Activated T-cell treated with anti-CD3 and anti-CD28 coated beads for 48 hours (primary cell): ENCODE measurements at places on chromosomes 4 and X.

DNA sequence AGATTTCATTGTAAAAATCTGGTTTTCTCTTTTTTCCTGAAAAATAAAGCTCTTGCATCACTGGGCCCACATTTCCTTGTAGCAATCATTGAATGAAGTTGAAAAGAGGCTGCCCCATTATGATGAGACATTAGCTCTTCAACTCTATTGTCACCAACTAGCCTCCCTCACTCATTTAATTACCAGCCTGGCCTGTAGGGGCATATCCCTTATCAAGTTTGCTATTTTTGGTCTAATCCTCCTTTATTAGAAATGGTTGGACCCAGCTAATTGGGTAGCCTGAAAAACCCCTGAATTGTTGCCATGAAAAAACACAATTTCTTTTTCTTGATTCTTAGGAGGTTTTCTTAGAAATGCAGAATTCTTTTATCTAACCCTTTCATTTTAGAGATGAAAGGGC, 164.6 kb upstream of the CASK start:
- no peak for DNase-seq

GRCh38 chrX:1273896-1274295, 5.3 kb downstream of the CSF2RA start:
- DNase-seq: no peak

DNA sequence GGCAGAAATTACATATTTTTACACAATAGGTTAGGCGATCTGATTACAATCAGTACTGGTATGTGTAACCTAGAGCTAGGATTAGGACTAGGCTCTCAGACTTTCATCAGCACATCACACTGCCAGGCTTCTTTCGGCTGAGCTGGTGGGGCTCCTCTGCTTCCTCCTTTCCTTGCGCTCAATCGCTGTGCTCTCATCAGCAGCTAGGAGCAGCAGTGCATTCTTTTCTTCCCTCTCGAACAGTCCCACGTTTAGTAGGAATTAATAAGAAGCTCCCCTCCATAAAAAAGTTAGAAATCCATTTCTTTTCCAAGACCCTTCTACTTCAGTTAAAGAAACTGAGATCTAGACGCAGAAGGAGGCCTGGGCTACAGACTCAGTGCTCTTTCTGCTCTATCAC, 350.4 kb downstream of the SPRY1 start:
- DNase-seq: no peak

DNA sequence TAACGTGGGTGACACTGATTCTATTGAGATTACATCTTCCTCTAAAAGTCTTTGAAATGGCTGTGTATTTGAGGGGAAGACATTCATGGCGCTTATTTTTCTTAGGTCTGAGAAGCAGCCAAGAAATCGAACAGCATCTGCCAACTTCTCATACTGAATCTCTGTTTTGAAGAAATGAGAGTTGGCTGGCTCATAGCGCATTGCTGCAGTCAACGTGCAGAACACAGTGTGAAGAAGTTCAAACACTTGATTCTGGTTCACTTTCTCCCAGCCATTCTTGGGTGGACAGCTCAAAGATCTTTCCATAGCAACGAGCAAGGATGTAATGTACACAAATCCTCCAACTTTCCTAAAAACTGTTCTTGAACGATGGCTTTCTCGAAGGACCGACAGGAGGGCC, 156.5 kb downstream of the WDFY3 start:
- no peak for DNase-seq

GRCh38 chr4:126137782-126138170, 823.0 kb downstream of the FAT4 start:
- no peak for DNase-seq

DNA sequence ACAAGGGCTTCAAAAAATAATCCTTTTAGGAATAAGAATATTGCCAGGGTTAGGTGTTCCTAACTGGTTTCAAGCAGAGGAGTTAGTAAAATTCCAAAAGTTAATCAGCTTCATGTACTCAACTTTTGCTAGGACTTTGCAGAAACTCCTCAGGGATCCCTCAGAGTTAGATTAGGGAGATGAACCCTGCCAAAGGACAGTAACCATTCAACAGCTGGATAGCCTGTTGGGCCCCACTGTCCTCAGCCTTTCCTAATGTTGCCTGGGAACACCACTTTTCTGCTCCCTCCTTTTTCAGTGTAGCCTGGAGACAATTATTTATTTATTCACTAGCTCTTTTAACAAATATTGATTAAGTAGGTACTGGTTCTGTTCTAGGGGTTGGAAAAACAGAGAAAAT, 53.8 kb downstream of the NFKB1 start:
- DNase-seq: no peak

GRCh38 chrX:72604705-72605104, 32.1 kb upstream of the HDAC8 start:
- no peak for DNase-seq

DNA sequence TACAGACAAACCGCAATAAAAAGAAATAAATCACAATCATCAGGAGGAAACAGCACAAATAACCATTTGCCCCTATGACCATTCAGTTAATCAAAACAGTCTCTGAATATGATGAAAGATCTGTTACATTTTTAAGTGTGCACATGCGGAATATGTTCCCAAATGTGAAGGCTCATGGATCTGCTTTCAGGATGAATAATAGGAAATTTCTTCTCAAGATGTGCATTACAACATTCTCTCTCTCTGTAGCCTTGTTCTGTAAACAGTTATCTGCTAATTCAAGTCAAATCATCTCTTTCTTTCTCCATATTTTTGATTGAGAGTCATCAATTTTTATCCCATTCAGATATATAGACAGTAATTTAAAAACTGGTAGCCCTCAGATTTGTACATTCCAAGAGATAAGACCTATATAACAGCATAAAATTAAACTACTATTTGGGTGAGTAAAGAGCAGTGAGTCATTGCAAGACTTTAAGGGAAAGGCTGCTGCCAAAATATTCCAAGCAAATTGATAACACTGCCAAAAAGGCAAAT, 433.9 kb upstream of the ATOH1 start:
- DNase-seq: no peak

GRCh38 chr4:179225594-179225993, 1783.4 kb upstream of the AGA start:
- DNase-seq: no peak

DNA sequence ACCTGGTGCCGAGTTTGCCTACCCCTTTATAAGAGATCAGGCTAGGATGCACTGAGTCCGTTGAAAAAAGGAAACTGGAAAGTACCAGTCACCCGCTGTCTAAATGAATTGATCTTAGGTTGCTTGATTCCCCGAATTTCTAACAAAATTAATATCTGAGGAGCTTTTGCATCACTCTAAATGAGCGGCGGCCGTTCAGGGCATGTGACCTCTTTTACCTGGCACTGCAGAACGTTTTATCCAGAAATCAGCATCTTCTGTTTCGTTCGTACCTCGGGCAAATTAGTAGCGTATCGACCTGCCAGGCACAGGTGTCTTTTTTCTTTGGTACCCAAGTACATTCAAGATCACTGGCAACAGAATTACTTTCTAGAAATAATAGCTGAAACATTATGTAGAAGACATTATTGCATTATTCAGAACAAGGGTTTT, 876 bp downstream of the KLHL2 start:
- DNase-seq: no peak

DNA sequence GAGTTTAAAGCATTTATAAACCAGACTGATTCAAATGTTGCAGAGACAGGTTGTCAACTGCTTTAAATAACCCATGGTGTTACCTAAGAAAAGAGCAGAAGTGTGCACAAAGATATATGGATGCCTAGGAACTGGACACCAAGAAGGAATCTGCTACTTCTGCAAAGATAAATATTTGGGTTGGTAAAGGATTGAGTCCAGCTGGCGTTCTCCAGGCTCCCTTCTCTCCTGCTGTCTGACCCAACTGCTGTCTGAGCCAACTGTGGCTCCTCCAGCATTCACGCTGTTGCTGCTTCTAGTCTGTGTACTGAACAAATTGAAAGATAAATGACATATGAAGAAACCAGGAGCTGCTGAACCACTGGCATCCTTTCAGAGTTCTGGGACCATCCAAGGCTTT, 1167.8 kb upstream of the PRKX start:
- no peak for DNase-seq

- DNase-seq: no peak
Observed at GRCh38 chr4:160928482-160928881, 1235.3 kb downstream of the FSTL5 start.

GRCh38 chrX:52265713-52266112, 81.0 kb downstream of the MAGED4 start:
- DNase-seq: no peak

GRCh38 chrX:103373581-103373980, 2.8 kb upstream of the BEX3 start:
- DNase-seq: no peak

DNA sequence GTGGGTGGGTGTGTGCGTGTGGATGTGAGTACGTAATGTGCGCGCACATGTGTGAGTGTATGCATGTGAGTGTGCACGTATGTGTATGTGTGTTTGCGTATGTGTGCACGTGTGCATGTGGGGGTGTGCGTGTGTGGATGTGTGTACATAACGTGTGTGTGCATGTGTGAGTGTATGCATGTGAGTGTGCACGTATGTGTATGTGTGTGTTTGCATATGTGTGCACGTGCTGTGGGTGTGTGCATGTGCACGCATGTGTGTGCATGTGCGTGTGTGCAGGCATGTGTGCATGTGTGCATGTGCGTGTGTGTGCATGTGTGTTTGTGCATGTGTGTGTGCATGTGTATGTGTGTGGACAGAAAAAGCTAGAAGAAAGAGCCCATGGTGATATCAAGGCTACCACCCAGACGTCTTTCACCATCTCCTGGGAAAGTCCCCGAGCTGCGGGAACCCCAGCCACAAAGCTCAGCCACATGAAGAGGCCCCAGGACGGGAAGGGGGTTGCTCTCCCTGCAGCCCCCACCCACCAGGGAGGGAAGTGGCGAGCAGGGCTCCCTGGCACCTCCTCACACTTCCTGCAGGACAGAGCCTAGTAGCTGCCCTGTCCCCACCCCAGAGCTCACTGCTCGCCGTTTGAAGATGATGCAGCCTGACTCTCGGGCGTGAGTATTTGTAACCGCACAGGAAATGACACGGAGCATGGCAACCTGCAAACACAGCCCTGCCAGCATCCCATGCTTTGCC, 108.3 kb downstream of the DCTD start:
- peak; percentile 48 for DNase-seq

DNA sequence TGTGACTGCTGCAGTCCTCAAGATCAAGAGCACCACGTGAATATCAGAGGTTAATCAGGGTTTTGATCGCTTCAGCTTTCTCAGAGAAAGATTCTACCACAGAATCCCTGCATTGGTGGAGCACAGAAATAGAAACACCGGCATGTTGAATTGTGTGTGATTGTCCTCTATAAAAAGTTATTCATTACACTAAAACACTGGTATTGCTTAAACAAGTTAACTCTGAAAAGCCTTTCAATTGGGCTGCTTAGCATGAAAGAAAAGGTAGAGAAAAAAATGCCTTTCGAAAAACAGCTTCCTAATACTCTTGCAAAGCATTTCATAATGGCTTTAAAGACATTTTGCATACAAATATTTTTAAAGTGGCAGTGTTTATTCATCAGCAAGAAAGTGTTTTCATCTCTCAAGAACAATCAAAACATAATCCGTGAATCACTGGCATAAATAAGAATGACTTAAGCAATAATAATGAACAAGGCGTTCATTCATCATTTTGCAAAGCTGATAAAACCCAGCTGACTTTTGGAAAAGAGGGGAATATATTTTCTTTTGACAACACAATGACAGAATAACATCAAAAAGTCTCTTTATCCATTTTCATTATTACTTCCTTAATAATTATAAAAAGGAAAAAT, 61.1 kb downstream of the HELT start:
- no peak for DNase-seq

DNA sequence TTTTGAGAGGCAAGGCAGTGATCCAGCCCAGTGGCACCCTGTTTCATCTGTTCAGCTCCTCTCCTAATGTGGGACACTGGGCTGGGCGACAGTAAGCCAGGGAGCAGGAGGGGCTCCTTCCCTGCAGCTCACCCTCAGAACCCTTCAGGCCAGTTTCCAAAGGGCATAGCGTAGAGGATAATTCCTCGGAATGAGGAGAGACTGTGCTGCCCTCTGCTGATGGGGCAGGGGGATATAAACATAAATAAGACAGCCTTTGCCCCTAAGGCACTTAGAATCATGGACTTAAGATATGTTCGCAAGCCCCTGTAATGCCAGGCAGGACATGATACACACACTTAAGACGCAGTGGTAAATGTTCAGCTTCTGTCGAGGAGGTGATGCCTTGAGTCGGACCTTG, 27.9 kb upstream of the ZNF185 start:
- no peak for DNase-seq

DNA sequence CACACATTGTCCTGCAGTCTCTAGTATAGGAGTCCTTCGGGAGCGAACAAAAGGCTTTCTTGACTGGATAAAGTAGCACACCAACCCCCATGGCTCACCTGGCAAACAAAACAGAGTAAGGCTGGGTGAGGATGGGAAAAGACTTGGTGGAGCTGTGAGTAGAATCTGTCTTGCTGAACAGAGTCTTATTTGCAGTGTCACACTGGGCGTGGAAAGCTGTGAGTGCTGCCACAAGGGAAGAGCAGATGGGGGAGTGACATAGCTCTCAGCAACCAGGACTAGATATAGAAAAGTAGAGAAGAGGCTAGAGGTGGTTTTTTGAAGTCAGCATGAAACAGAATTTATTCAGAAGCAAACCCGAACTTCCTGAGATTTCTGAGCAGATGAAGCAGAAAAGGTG, 137.2 kb upstream of the ESX1 start:
- no peak for DNase-seq

DNA sequence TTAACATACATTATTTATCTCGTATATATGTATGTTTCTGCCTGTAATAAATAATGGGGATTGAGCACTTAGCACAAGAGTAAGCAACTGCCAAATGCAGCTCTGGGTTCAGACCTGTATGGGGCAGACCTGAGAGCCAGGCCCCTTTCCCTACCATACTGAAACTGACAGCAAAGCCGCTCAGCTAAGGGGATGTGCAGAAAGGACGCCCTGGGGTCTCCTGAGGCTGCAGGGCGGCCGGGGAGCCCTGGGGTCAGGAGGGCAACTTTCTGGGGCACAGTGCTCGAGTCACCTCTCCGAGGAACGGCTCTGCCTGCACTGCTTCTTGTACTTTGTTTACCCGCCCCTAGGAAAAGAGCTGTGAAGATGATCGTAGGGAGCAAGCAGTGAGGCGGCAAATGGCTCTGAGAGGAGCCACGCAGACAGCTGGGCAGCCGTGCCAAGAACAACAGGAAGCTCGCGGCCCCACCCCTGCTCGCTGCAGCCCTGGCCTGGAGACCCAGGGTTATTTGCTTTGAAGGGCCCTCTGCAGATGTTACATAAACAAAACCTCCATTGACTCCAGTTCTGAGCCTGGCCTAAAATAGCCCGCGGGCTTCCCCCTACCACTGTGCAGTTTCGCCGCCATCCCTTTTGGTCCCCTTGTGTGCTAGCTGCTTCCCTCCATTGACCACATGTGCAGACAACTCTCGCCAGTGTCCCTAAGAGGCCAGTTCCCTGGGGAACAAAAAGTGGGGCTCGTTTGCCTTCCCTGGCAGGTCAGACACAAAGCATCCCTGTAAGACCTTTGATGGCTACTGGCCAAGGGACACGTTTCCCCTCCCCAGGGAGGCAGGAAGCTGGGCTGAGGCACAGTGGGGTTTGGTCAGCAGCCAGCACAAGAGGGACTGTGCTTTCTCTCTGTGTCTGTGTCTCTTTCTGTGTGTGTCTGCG, 111.3 kb upstream of the LNX1 start:
- DNase-seq: no peak

GRCh38 chr4:80387390-80388283, 52.1 kb downstream of the CFAP299 start:
- DNase-seq: no peak
